HEK293T (cell line): ENCODE measurements at places on chromosomes 16 and 17.

DNA sequence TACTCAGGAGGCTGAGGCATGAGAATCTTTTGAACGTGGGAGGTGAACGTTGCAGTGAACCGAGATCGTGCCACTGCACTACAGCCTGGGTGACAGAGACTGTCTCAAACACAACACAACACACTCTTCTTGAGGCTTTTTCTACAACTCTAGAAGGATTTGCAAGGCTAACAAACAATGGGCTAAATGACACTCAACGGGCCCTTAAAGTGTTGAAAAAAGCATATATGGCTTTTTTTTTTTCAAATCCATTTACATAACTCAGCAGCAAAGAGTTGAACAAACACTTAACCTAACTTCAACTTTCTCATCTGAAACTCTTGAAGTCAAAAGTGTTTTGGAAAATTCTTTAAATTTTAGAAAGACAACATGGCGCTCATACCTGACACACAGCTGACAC lies 22.3 kb downstream of the CDR2 start:
- DNase-seq = no peak

- peak; percentile 50 for DNase-seq
These were observed 2.3 kb downstream of the RPRML start for GRCh38 chr17:46976626-46977270.

DNA sequence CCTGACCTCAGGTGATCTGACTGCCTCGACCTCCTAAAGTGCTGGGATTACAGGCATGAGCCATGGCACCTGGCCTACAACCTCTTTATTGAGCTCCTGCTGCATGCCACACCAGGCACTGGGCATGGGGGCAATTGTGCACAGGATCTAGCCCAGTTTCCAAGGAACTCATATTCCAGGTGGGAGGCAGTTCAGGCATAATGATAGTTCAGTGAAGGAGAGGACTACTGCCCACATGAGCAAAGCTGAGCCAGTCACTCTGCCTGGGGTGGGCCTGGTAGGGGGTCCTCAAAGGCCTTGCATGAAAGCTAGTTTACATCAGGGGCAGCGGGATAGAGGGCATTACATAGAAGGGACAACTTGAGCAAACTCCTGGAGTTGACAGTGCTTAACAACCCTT lies 2.6 kb upstream of the HCRT start:
- DNase-seq = no peak

DNA sequence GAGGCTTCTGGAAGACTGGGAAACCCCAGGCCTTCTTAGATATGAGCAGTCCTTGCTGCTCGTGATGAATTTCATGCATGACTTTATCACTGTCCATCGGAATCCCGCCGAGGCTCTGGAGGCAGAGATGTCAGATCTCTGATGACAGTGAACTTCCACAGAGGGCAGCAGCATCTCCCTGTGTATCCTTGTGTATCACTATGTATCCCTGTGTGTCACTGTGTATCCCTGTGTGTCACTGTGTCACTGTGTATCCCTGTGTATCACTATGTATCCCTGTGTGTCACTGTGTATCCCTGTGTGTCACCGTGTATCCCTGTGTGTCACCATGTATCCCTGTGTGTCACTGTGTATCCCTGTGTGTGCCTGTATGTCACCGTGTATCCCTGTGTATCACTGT lies 160.2 kb upstream of the CHMP6 start:
- DNase-seq = no peak

DNA sequence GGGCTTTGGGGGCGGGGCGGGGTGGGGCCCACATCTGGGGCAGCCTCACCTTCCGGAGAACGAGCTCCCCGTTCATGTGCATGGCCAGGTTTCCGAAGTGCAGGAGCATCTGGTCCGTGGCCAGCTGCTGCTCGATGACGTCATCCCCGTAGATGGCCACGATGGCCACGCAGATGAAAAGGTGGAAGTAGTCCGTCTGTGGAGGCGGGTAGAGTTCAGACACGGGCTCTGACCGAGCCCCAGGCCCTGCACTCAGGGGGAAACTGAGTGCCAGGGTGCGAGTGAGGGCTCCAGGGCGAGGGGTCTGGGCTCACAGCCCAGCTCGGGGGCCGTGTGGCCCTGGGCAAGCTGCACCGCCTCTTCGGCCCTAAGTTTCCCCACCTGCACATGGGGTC lies 93.7 kb downstream of the TBC1D16 start:
- DNase-seq = no peak

DNA sequence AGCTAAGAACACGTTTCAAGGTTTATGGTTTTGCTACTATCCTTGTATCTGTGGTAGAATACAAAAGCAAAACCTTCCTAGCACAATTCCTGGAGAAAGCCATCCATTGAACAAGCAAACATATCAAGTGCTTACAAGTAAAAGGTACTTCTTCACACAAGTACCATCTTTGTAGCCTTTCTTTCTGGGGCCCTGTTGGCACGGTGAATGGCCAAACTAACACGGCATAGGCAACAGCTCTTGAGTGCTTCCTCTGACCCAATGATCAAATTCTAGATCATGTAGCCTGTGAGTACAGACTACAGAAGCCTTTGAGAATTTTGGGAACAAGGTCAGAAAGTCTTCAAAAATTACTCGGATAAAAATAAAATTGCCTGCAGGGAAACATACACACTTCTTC lies 57.9 kb downstream of the ANKFY1 start:
- no peak for DNase-seq

GRCh38 chr16:30351586-30352419 lies 3.3 kb downstream of the CD2BP2 start:
- DNase-seq = no peak

GRCh38 chr17:1251866-1252608 lies 18.2 kb upstream of the BHLHA9 start:
- DNase-seq = no peak

GRCh38 chr16:30104492-30104891 lies 8.5 kb upstream of the YPEL3 start:
- DNase-seq = no peak

DNA sequence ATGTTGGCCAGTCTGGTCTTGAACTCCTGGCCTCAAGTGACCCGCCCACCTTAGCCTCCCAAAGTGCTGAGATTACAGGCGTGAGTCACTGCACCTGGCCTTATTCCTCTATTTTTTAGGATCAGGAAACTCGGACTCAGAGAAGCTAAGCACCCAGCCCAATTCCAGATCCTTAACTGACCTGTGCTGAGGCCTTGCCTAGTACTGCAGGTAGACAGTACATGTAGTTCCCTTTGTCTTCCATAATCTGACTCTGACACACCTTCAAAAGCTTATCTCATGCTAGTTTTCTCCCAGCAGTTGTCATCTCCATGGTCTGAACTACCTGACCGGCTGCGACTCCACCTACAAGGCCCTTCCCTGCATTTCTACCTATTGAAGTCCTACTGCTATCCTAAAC lies 65.7 kb upstream of the AXIN2 start:
- no peak for DNase-seq

DNA sequence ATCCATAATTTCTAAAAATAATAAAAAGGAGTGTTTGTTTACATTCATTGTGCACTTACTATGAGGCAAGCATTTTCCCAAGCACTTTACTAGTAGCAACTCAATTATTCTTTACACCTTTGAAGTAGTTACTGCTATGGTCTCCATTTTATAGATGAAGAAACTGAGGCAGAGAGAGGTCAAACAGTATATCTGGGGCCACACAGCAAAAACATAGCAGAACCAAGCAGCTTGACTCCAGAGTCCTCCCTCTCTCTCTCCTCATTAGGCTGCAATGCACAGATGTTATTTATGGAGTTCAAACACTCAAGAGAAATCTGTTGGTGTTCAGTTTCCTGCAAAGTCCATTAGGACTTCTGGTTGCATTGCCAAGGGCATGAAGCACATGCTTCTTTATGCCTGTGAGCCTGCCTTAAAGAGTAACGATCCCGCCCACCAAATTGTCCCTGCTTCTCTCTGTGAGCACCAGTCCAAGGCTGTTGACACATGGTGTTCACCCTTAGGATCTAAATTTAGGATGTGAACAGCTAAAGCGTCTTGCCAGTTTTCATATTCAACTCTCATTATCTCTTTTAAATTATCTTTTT lies 44.0 kb downstream of the GPRC5B start:
- DNase-seq = no peak

- peak; percentile 54 for DNase-seq
These were observed 1.7 kb downstream of the MYOCD start for GRCh38 chr17:12667299-12667958.
